ENCODE measurements at places on chromosomes 3 and 15.

GRCh38 chr15:79475306-79475705 is 43.2 kb downstream of the MINAR1 start:
- DNase-seq, result no peak

DNA sequence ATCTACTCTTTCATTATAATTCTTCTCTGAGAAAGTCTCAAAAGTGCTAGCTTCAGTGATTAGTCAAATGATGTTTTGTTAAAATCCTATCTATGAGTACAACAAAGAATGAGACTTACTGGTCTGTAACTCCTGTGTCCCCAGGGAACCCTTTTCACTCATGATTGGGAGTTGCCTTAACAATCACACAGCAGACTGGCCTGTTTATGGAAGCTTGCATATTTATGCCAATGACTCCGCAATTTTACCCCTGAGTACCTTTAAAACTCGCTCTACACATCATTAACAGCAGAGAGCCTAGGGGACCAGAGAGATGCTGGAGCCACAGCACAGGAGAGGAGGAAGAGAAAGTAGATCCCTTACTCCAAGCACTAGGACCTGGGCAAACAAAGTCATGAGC is 628.1 kb downstream of the IGSF11 start:
- no peak for DNase-seq

DNA sequence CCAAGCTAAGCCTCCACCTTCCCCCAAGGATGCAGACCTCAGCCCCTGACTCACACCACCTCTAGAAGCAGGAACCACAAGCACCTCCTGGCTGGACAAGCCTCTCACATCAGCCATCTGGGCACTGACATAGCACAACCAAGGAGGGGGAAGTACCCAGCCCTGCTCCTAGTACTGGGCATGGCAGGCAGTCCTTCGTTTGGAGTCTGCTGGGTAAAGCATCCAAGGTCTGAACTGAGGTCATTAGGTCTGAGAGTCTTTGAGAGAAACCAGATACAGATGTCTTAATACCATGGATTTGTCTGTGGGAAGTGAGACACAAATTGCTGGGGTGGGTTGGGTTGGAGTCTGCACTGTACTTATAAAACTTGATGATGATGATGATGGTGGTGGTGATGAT is 61.8 kb downstream of the CCDC33 start:
- DNase-seq, result no peak

DNA sequence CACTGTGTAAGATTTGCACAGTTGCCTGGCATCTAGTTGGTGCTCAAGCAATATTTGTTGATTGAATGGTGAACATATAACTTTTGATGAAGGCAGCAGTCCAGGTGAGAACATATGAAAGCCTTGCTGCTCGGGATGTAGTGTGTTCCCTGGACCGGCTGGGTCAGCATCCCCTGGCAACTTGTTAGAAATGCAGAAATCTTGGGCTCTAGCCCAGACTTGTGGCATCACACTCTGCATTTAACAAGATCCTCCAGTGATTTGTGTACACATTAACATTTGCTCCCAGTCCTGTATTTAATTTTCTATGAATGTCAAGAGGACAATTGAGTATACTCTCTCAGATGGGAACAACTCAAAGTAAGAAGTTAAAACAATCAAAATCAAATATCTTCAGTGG is 69.0 kb upstream of the SAMMSON start:
- no peak for DNase-seq

DNA sequence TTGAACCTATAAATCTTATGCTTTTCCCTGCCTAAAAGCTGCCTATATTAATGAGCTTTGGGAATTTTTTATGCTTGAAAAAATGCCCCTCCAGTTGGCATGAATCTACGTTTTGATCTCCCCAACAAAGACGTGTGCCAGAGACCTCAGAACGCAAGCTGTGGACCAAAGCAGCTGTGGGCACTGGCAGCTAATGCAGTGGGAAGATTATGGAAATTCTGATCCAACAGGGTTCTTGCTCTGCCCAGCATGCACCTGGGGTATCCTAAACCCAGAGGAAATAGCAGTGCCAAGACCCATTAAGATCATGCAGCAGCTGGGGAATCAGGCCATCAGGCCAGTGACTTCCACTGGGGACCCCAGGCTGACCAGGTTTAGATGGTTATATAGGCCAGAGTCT is 423.0 kb downstream of the ZBBX start:
- DNase-seq, result no peak

GRCh38 chr3:46566040-46566641 is at the start of gene LRRC2:
LRRC2 (minus strand) TSS chr3:46566302; CDS start chr3:46551591, 14,711 bp downstream.
- DNase-seq, result no peak

GRCh38 chr3:179608931-179609720 is 4.5 kb downstream of the NDUFB5 start:
- no peak for DNase-seq

- DNase-seq, result no peak
These were observed 889.0 kb upstream of the CFAP20DC start for GRCh38 chr3:59938828-59939227.

- DNase-seq, result no peak
These were observed 212.8 kb upstream of the C2CD4B start for GRCh38 chr15:62377736-62378480.
